ENCODE measurements at places on chromosomes 5 and 9. TPM values are rescaled to one million over a fixed set of nuclear protein-coding genes. Genes with fewer than 3 reads are reported as not detected.
A peak's percentile ranks its signal among the peaks of the same experiment; 100 is the strongest.

- H3K27me3 ChIP-seq: no peaks in the 10 kb centered on the region
- H3K4me3 ChIP-seq: no peak overlapping the region
- no peaks in the 10 kb centered on the region for H3K4me1 ChIP-seq
- DNase-seq: no peak
- no peak overlapping the region for H3K27ac ChIP-seq
- no peaks in the 10 kb centered on the region for H3K36me3 ChIP-seq
Measured at GRCh38 chr5:94903726-94904125, 285.3 kb downstream of the SLF1 start.

The BTNL3 gene
- 0.82 TPM for total RNA-seq

DNA sequence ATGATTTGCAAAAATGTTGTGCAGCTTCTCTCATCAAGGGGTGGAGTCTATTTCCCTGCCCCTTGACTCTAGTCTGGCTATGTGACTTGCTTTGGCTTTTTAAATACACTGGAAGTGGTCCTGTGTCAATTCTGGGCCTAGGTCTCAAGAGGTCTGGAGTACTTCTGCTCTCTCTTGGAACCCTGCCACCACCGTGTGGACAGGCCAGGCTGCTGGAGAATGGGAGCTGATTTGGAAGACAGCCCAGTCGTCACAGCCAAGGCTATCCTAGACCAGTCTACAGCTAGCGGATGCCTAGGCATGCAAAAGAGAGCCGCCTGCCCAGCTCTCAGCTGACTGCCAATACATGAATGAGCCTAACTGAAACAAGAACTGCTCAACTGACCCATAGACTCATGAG lies 56.7 kb upstream of the CLINT1 start:
- peak overlapping the region; percentile 25 for H3K27ac ChIP-seq
- H3K36me3 ChIP-seq: no peaks in the 10 kb centered on the region
- peaks cover 54% of the 10 kb centered on the region for H3K4me1 ChIP-seq
- no peak for DNase-seq
- peak overlapping the region; percentile 17 for H3K4me3 ChIP-seq
- peaks cover 5% of the 10 kb centered on the region for H3K27me3 ChIP-seq

- no peaks in the 10 kb centered on the region for H3K36me3 ChIP-seq
- peaks cover 12% of the 10 kb centered on the region for H3K4me1 ChIP-seq
- H3K27me3 ChIP-seq: no peaks in the 10 kb centered on the region
- no peak overlapping the region for H3K4me3 ChIP-seq
- DNase-seq: no peak
Measured at GRCh38 chr5:39657943-39658342, 233.2 kb upstream of the DAB2 start.

GRCh38 chr9:7668541-7668940 lies 131.0 kb downstream of the DMAC1 start:
- H3K27ac ChIP-seq: no peak overlapping the region
- no peak overlapping the region for H3K4me3 ChIP-seq

DNA sequence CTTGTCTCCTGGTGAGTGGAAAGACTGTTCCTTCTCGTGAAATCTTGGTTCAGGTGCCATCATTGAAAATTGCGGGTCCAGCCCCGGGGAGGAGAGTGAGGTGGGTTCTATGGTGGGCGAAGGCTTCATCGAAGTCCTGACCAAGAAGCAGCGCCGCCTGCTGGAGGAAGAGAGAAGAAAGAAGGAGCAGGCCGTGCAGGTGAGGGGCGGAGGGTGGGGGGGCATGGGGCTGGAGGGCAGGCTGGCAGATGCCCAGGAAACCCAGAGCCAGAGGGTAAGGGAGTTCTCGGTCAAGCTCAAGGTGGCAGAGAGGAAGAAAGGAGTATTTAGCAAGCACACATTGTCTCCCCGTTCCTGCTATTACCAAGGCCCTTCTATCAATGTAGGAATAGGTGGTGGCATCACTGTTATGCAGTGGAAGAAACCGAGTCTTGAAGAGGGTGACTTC lies 24.3 kb upstream of the POMT1 start:
- peak overlapping the region; percentile 48 for H3K27ac ChIP-seq
- peaks cover 22% of the 10 kb centered on the region for H3K36me3 ChIP-seq
- no peak overlapping the region for H3K4me3 ChIP-seq
- H3K27me3 ChIP-seq: no peaks in the 10 kb centered on the region
- H3K4me1 ChIP-seq: no peaks in the 10 kb centered on the region

- no peaks in the 10 kb centered on the region for H3K36me3 ChIP-seq
- peaks cover 12% of the 10 kb centered on the region for H3K27me3 ChIP-seq
- peaks cover 24% of the 10 kb centered on the region for H3K4me1 ChIP-seq
- peak overlapping the region; percentile 61 for H3K27ac ChIP-seq
- H3K4me3 ChIP-seq: no peak overlapping the region
Measured at GRCh38 chr9:115013998-115014397, 83.6 kb upstream of the TNFSF8 start.

All from type B pancreatic cell (in vitro differentiated cells).